Thyroid gland (tissue), 4 donors: ENCODE measurements at places on chromosomes 3 and 15.

DNA sequence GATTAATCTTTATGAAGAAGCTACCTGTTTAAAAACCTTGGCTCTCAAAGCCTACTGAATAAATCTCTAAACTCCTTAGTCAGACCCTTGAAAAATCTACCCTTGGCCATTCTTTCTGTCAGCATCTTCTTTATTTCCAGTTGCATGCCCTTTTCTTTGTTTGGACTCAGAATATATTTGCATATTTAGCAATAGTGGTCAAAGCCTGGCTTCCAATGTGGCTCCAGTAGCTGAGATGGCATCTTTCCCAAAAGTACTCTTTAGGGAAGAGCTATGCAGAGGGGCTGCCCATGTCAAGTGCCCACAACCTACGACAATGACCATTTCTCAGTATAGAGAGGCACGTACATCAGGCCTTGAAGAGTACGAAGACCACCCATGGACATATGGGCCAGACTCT lies 47.2 kb downstream of the TLNRD1 start:
- H3K4me1 ChIP-seq: no peaks in the 10 kb centered on the region
- no peaks in the 10 kb centered on the region for H3K27me3 ChIP-seq
- DNase-seq: no peak
- no peak overlapping the region for H3K4me3 ChIP-seq
- H3K27ac ChIP-seq: no peak overlapping the region

DNA sequence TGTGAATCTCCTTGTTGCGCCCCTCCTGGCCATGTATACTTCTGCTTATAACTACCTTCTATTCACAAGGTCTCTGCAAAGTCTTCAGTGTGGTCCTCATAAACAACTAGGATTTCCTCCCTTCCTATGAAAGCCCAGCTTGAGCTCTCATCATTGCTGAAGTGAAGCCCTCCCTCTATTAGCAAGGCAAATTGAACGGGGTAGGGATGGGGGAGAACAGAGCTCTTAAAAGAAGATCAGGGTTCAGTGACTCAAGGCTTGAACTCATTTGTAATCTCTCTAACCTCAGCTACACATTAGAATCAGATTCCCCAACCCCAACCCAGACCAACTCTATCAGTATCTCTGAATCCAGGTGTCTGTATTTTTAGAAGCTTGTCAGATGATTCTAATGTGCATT lies 88.3 kb upstream of the ST8SIA2 start:
- no peak overlapping the region for H3K4me3 ChIP-seq
- no peaks in the 10 kb centered on the region for H3K36me3 ChIP-seq
- DNase-seq: no peak
- H3K27me3 ChIP-seq: no peaks in the 10 kb centered on the region
- no peak overlapping the region for H3K27ac ChIP-seq

- no peak overlapping the region for H3K4me3 ChIP-seq
- no peaks in the 10 kb centered on the region for H3K27me3 ChIP-seq
- H3K4me1 ChIP-seq: no peaks in the 10 kb centered on the region
- no peak overlapping the region for H3K27ac ChIP-seq
- no peaks in the 10 kb centered on the region for H3K36me3 ChIP-seq
Measured at GRCh38 chr3:13064159-13064868, 8.9 kb downstream of the IQSEC1 start.

- no peaks in the 10 kb centered on the region for H3K27me3 ChIP-seq
- DNase-seq: no peak
- no peaks in the 10 kb centered on the region for H3K4me1 ChIP-seq
- H3K4me3 ChIP-seq: no peak overlapping the region
Measured at GRCh38 chr3:96488708-96489107, 325.7 kb upstream of the EPHA6 start.

- no peak overlapping the region for H3K27ac ChIP-seq
- H3K4me1 ChIP-seq: no peaks in the 10 kb centered on the region
- no peaks in the 10 kb centered on the region for H3K27me3 ChIP-seq
- no peak for DNase-seq
- H3K4me3 ChIP-seq: no peak overlapping the region
Measured at GRCh38 chr3:130948929-130949328, 55.0 kb downstream of the ATP2C1 start.

- no peaks in the 10 kb centered on the region for H3K36me3 ChIP-seq
- DNase-seq: no peak
- no peak overlapping the region for H3K27ac ChIP-seq
Measured at GRCh38 chr3:193590088-193590856, 2.7 kb upstream of the OPA1 start.

GRCh38 chr3:64666171-64666588 lies 21.6 kb downstream of the ADAMTS9 start:
- no peaks in the 10 kb centered on the region for H3K36me3 ChIP-seq
- H3K4me3 ChIP-seq: no peak overlapping the region

DNA sequence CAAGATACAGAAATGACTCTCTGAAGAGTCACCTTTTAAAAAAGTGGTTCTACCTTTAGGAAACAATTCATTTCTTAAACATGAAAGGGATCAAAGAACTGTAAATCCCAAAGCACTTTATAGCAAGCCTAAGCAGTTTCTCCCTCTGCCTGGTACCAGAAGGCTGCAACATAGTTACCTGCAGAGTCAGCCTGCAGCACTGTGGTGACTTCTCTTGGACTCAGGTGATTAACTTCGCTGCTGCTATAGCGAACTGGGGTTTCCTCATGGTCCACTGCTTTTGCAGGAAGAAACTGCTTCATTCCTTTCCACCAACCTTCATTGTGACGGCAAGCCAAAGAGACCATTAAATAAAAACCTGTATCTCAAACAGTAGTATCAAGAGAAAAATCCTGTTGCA lies 37.3 kb downstream of the ST3GAL6 start:
- peak; percentile 74 for DNase-seq
- H3K36me3 ChIP-seq: no peaks in the 10 kb centered on the region
- no peaks in the 10 kb centered on the region for H3K27me3 ChIP-seq
- peak overlapping the region; percentile 36 for H3K27ac ChIP-seq

DNA sequence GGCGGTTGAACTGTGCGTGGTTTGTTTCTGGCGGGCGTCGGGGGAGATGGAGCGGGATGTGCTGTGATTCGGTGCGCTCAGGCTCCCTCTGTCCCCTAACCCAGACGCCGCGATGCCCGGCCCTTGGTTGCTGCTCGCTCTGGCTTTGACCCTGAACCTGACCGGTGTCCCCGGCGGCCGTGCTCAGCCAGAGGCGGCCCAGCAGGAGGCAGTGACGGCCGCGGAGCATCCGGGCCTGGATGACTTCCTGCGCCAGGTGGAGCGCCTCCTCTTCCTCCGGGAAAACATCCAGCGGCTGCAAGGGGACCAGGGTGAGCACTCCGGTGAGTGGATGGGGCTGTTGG lies 1.2 kb downstream of the TRH start:
- no peak for DNase-seq
- peaks cover 13% of the 10 kb centered on the region for H3K4me1 ChIP-seq
- no peak overlapping the region for H3K27ac ChIP-seq
- no peaks in the 10 kb centered on the region for H3K36me3 ChIP-seq
- H3K4me3 ChIP-seq: no peak overlapping the region

GRCh38 chr3:69338911-69339310 lies 47.0 kb downstream of the FRMD4B start:
- H3K27ac ChIP-seq: no peak overlapping the region
- H3K27me3 ChIP-seq: no peaks in the 10 kb centered on the region
- H3K36me3 ChIP-seq: no peaks in the 10 kb centered on the region

DNA sequence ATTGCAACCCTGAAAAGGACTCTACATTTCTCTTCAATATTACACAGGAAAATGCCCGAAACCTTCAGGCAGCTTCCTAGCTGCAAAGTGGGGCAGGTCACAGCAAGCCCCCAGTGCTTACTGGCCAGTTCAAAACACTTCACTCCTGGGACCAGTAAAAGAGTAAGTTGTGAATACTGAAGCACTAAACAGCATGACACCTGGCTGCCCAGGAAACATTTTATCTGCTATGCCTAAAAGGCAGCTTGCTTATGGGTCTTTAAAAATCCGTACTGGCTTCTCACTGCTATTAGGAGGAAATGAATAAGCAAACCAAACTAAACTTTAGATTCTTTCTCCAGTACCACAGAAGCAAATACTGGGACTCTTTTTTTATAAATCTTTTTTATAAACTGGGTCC lies 457.9 kb upstream of the ALCAM start:
- no peak overlapping the region for H3K4me3 ChIP-seq
- H3K4me1 ChIP-seq: peaks cover 3% of the 10 kb centered on the region
- H3K27me3 ChIP-seq: no peaks in the 10 kb centered on the region
- H3K27ac ChIP-seq: no peak overlapping the region
- DNase-seq: no peak
- H3K36me3 ChIP-seq: no peaks in the 10 kb centered on the region

GRCh38 chr3:18246336-18247060 lies 178.6 kb downstream of the SATB1 start:
- no peak overlapping the region for H3K27ac ChIP-seq
- no peaks in the 10 kb centered on the region for H3K36me3 ChIP-seq
- no peaks in the 10 kb centered on the region for H3K4me1 ChIP-seq
- no peaks in the 10 kb centered on the region for H3K27me3 ChIP-seq

GRCh38 chr15:72511536-72511935 lies 37.4 kb downstream of the ARIH1 start:
- H3K4me1 ChIP-seq: peaks cover 11% of the 10 kb centered on the region
- DNase-seq: no peak
- H3K27me3 ChIP-seq: no peaks in the 10 kb centered on the region
- H3K27ac ChIP-seq: no peak overlapping the region
- H3K36me3 ChIP-seq: no peaks in the 10 kb centered on the region
- H3K4me3 ChIP-seq: no peak overlapping the region

GRCh38 chr15:63073497-63074172 lies 31.1 kb downstream of the TPM1 start:
- H3K36me3 ChIP-seq: peaks cover 7% of the 10 kb centered on the region
- peaks cover 11% of the 10 kb centered on the region for H3K4me1 ChIP-seq
- no peak overlapping the region for H3K4me3 ChIP-seq
- no peak for DNase-seq

GRCh38 chr3:58471025-58471887 lies 20.6 kb upstream of the KCTD6 start:
- DNase-seq: peak; percentile 36
- no peaks in the 10 kb centered on the region for H3K36me3 ChIP-seq
- H3K27ac ChIP-seq: peak overlapping the region; percentile 39
